ENCODE measurements at places on chromosomes 4 and X. TPM values are rescaled to one million over a fixed set of nuclear protein-coding genes. Genes with fewer than 3 reads are reported as not detected.

Gene TASL
- 6.6 TPM for total RNA-seq

Gene DCAF12L2
- total RNA-seq: not detected

Gene CFAP299
- total RNA-seq: not detected

Gene ABLIM2
- total RNA-seq: 11.0 TPM

Gene BEX5
- total RNA-seq: not detected

Gene STARD8
- total RNA-seq: 5.0 TPM

Gene SLIT2
- 4.3 TPM for total RNA-seq

Gene ART3
- not detected for total RNA-seq

Gene SLC49A3
- 4.1 TPM for total RNA-seq

Gene CENPVL3
- not detected for total RNA-seq

GRCh38 chr4:76581077-76581962 is 146.3 kb downstream of the SHROOM3 start:
- H3K36me3 ChIP-seq: no peaks in the 10 kb centered on the region
- no peak for DNase-seq
- no peak overlapping the region for H3K4me3 ChIP-seq
- H3K4me1 ChIP-seq: no peaks in the 10 kb centered on the region

DNA sequence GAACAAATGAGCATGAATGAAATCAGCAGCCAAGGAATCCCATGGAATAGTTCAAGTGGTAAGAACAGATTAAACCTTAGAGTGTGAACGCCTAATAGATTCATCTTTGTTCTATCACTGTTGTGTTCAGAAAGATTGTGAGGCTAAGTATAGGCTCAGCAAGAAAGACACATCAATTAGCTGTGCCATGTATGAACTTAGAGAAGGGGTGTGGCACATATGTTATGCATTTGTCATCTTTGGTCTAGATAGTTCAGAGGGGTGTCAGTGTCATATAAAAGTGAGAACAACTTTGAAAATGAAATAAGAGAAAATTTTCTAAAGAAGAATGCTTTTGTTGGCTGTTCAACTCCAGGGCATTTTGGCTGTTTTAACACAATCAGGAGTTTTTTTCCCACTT is 9.4 kb downstream of the DAPP1 start:
- no peaks in the 10 kb centered on the region for H3K4me1 ChIP-seq
- H3K27ac ChIP-seq: no peak overlapping the region
- no peaks in the 10 kb centered on the region for H3K36me3 ChIP-seq
- no peak overlapping the region for H3K4me3 ChIP-seq
- no peaks in the 10 kb centered on the region for H3K27me3 ChIP-seq

GRCh38 chr4:99351487-99351886 is 1.1 kb downstream of the ADH1C start:
- DNase-seq: no peak
- H3K27me3 ChIP-seq: no peaks in the 10 kb centered on the region
- H3K4me1 ChIP-seq: no peaks in the 10 kb centered on the region
- H3K4me3 ChIP-seq: peak overlapping the region; percentile 29

DNA sequence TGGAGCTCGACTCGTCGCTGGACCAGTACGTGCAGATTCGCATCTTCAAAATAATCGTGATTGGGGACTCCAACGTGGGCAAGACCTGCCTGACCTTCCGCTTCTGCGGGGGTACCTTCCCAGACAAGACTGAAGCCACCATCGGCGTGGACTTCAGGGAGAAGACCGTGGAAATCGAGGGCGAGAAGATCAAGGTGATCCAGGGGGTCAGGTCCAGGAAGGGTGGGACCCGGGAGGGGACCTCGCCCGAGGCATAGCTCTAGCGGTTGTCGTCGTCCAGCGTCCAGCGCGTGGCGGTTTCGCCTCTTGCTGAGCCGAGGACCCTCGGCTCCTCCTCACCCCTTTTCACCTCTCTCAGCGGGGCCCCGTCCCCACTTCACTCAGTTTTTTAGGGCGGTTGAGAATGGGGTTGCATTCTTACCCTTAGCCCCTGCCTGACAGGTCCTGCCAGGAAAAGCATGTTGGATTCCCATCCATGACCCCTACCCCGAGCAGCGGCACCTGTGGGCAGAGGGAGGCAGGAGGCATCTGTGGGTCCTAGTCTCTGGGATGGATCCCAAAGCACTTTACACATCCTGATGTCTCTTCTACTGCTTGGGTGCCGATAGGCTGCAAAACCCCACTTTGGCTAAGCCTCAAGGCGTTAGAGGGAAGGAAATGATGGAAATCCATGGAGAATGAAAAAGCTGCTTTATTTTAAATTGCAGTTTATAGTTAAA is 524 bp downstream of the RAB33A start:
- H3K27ac ChIP-seq: peak overlapping the region; percentile 63
- no peaks in the 10 kb centered on the region for H3K27me3 ChIP-seq
- no peak for DNase-seq
- peak overlapping the region; percentile 55 for H3K4me3 ChIP-seq
- no peaks in the 10 kb centered on the region for H3K36me3 ChIP-seq

GRCh38 chrX:147376601-147377422 is 534.9 kb upstream of the FMR1 start:
- H3K27me3 ChIP-seq: no peaks in the 10 kb centered on the region
- H3K27ac ChIP-seq: no peak overlapping the region
- no peaks in the 10 kb centered on the region for H3K4me1 ChIP-seq
- DNase-seq: no peak
- no peak overlapping the region for H3K4me3 ChIP-seq

- no peak overlapping the region for H3K4me3 ChIP-seq
- DNase-seq: no peak
- H3K36me3 ChIP-seq: no peaks in the 10 kb centered on the region
- H3K4me1 ChIP-seq: no peaks in the 10 kb centered on the region
- no peaks in the 10 kb centered on the region for H3K27me3 ChIP-seq
These were observed 172.1 kb downstream of the AFF2 start for GRCh38 chrX:148672517-148672916.

DNA sequence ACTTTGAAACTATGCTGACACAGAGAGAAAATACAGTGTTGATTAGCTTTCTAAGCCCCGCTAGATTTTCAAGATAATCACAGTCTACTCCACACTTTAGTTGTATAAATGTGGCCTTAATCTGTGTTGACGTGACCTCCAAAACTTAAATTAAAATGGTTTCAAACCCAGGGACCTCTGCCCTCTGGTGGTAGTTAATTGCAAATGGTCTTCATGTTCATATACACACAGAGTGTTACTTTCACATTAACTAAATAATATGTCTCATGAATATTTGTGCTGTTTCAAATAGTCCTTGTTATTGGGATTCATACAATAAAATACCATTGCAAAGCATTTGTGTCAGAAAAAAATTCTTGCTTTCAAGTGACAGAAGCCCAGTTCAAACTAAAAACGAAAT is 64.3 kb downstream of the TASL start:
- no peaks in the 10 kb centered on the region for H3K27me3 ChIP-seq
- H3K27ac ChIP-seq: no peak overlapping the region
- H3K4me3 ChIP-seq: no peak overlapping the region
- DNase-seq: no peak

DNA sequence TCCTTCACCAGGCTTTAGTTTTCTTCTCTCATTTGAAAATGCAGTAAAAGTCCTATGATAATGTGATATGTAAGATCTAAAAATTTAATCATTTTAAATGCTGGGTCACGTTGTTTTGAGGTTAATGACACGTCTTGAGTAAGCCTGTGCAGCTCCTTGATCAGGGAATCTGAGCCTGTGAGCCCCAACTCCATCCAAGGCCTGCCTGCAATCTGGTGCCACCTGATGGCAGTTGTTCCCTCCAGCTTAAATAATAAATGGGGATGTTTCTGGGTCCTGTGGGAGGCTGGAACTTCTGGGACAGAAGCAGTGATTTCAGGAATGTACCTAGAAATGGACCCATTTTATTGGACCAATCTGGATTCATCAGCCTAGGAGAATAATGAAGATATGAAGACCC is 455.4 kb upstream of the ADGRL3 start:
- H3K4me3 ChIP-seq: no peak overlapping the region
- H3K27me3 ChIP-seq: no peaks in the 10 kb centered on the region

- no peaks in the 10 kb centered on the region for H3K27me3 ChIP-seq
- H3K4me3 ChIP-seq: no peak overlapping the region
- no peak overlapping the region for H3K27ac ChIP-seq
- DNase-seq: no peak
- no peaks in the 10 kb centered on the region for H3K4me1 ChIP-seq
- no peaks in the 10 kb centered on the region for H3K36me3 ChIP-seq
These were observed 50.2 kb downstream of the RPGR start for GRCh38 chrX:38277136-38277535.

DNA sequence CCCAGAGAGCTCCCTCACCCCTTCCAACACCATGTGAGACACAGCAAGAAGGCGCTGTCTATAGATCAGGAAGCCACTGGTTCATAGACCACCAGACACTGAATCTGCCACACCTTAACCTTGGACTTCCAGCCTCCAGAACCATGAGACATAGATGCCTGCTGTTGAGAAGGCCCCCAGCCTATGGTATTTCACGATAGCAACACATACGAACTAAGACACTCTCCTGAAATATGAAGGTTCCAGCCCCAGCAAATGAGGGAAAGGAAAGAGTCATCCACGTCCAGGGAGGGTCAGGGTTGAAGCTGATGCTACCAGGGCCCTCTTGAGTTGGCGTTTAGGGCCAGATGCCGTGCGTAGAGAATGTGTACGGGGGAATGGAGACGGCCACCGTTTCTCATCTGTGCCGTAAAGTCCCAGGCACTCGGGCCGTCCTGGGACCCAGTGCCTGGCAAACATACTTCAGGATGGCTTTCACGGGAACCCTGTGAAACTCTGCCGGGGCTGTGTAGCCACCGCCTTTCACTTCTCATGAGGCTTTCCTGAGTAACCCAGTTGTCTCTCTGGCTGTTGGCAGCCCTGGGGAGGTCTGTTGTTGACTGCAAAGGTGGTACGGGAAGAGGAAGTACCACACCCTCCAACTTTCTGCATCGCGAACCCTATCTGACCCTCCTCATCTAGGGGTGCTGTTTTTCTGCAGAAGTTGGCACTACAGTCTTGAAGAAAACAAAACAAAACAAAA is 17.7 kb upstream of the P2RY8 start:
- no peaks in the 10 kb centered on the region for H3K27me3 ChIP-seq
- H3K4me3 ChIP-seq: no peak overlapping the region
- H3K4me1 ChIP-seq: peaks cover 8% of the 10 kb centered on the region
- H3K36me3 ChIP-seq: no peaks in the 10 kb centered on the region
- DNase-seq: peak; percentile 71
- H3K27ac ChIP-seq: no peak overlapping the region

DNA sequence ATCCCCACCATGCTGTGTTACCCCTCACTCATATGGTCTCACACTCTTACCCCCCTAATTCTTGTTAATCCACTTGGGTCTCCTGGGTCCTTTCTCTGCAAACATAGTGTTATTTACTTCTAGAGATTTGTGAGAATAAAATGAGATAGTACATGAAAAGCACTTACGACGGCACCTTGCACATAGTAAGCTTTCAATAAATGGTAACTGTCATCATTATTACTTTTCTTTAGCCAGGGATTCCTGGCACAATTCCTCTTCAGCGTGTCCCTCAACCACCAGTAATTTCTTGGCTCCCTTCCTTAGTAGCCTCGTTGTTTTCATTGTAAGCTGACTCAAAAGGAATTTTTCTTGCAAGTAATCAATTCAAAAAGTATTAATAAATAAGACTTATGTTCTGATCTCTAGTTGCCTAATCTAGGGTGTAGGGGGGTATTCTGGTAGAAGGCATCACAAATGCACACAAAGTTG is 30.1 kb upstream of the RBMX start:
- H3K36me3 ChIP-seq: no peaks in the 10 kb centered on the region
- no peak overlapping the region for H3K4me3 ChIP-seq
- no peak for DNase-seq
- no peak overlapping the region for H3K27ac ChIP-seq
- no peaks in the 10 kb centered on the region for H3K4me1 ChIP-seq
- no peaks in the 10 kb centered on the region for H3K27me3 ChIP-seq

- no peaks in the 10 kb centered on the region for H3K36me3 ChIP-seq
- DNase-seq: no peak
- H3K4me1 ChIP-seq: no peaks in the 10 kb centered on the region
These were observed 1682.3 kb upstream of the TENM3 start for GRCh38 chr4:180560896-180561295.

GRCh38 chr4:143397887-143398286 is 61.2 kb downstream of the GAB1 start:
- H3K36me3 ChIP-seq: no peaks in the 10 kb centered on the region
- H3K4me3 ChIP-seq: no peak overlapping the region

GRCh38 chr4:2867758-2868491 is 24.3 kb downstream of the ADD1 start:
- peaks cover 87% of the 10 kb centered on the region for H3K4me1 ChIP-seq
- no peaks in the 10 kb centered on the region for H3K36me3 ChIP-seq
- DNase-seq: no peak
- H3K27me3 ChIP-seq: no peaks in the 10 kb centered on the region
- peak overlapping the region; percentile 71 for H3K27ac ChIP-seq

DNA sequence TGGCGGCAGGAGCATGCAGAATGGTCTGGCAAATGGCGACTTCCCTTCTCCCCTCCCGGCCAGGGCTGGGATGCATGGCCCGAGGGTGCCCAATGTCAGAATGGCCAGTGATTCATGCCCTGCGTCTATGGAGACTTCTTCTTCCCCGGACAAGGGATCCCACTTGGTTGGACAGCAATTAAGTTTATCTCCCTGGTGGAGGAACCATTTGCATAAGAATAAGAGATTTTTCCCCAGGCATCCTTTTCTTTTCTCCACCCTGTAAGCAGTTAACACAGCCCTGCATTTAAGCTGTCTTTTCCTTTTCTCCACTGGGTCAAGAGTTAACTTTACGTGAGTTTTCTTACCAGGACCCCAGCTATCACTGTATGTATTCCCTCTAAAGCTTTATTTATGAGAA is 856.6 kb downstream of the GLUD2 start:
- no peak overlapping the region for H3K4me3 ChIP-seq
- no peaks in the 10 kb centered on the region for H3K27me3 ChIP-seq
- no peak overlapping the region for H3K27ac ChIP-seq

GRCh38 chr4:70849291-70849690 is 9.6 kb upstream of the GRSF1 start:
- no peak for DNase-seq
- no peak overlapping the region for H3K27ac ChIP-seq
- no peaks in the 10 kb centered on the region for H3K36me3 ChIP-seq

DNA sequence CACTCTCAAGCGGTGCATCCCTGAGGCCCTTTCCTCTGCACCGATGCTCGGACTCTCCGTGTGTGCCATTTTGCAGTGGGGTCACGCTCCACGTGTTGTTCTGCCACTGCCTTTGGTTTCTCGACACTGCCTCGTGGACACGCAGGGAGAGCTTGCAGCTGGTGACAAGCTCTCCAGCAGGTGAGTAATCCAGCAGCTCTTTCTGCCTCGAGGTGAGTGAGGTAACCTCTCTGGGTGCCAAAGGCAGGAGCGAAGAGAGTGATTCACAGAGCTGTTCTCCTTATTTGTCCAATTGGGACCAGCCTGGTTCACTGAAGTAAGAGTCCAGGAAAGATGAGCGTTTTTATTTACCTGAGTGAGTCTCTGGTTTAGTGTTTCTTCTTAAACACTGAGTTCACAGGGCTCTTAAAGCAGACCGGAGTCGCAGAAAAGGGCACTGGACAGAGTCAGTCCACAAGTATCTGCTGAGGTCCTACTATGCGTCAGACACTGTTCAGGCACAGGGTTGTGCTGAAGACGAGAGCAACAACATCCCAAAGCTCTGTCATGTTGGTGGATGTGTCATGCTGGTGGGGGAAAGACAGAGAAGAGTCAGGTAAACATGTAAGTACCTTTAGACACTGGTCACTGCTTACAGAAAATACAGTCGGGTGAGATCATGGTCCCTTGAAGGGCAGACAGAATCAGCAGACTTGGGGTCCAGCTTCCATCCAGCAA is 61.8 kb downstream of the FHDC1 start:
- H3K27ac ChIP-seq: no peak overlapping the region
- H3K4me1 ChIP-seq: peaks cover 10% of the 10 kb centered on the region
- DNase-seq: no peak
- H3K4me3 ChIP-seq: no peak overlapping the region
- H3K27me3 ChIP-seq: no peaks in the 10 kb centered on the region
- no peaks in the 10 kb centered on the region for H3K36me3 ChIP-seq

All from Peyer's patch (tissue), 4 donors.